ENCODE measurements at places on chromosomes 13 and 19.

DNA sequence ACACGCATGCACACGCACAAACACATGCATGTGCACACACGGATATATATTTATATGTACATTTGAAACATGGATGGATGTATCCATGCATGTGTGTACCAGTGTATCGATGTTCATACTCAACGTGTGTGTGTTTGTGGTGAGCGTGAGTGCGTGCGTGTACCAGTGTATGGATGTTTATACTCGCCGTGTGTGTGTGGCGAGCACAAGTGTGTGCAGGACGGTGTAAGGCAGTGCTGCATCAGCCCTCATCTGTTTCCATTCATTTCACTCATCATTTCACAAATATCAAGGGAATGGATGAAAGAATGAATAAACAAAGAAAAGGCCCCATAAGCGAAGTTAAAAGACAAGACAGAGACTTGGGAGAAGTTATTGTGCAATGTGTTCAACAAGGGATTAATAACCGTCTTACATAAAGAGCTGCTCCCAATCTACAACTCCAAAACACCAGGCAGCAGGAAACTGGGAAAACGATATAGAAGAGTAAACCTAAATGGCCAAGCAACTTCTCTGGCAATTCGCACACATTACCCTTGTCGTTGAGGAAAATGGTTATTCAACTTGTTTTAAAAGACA lies 21.7 kb upstream of the MIER2 start:
- DNase-seq, result no peak

- no peak for DNase-seq
These were observed 8.5 kb downstream of the ARID3A start for GRCh38 chr19:934197-934840.

- DNase-seq, result no peak
These were observed 83.3 kb downstream of the KLF5 start for GRCh38 chr13:73142071-73142470.

- peak; percentile 24 for DNase-seq
These were observed at the start of gene SCGB2B2 for GRCh38 chr19:34676697-34677385. SCGB2B2 (minus strand) TSS chr19:34677159; CDS start chr19:34594563, 82,596 bp downstream.

- no peak for DNase-seq
These were observed 6.2 kb downstream of the MIER2 start for GRCh38 chr19:338421-338820.

- DNase-seq, result no peak
These were observed 40.1 kb downstream of the EFNA2 start for GRCh38 chr19:1325568-1326294.

- DNase-seq, result no peak
These were observed 24.3 kb upstream of the INTS6 start for GRCh38 chr13:51477149-51477548.

GRCh38 chr19:49488863-49489537 lies 1.6 kb downstream of the RPL13A start:
- no peak for DNase-seq

- DNase-seq, result no peak
These were observed 22.4 kb downstream of the MED26 start for GRCh38 chr19:16605553-16605994.

DNA sequence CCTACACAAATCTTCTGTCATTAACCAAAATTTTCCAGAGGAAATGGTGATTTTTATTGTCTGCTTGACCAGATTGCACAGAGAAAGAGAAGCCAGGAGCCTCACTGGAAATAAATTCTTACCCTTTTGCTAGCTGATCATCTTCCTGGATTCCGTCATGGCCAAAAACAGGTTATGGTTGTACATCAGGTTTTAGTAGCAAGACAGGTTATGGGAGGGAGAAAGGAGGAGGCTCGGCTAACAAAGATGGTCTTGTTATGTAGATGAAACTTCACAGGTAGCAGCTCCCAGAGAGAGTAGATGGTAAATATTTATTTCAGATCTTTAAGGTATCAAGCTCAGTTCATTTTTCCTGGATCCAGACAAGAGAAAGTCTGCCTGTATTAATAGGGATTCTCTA lies 19.7 kb upstream of the CEACAM3 start:
- DNase-seq, result no peak

- no peak for DNase-seq
These were observed 18.3 kb upstream of the UGGT2 start for GRCh38 chr13:96071504-96071903.

- DNase-seq, result no peak
These were observed 165.2 kb downstream of the TDRD3 start for GRCh38 chr13:60562096-60562780.

DNA sequence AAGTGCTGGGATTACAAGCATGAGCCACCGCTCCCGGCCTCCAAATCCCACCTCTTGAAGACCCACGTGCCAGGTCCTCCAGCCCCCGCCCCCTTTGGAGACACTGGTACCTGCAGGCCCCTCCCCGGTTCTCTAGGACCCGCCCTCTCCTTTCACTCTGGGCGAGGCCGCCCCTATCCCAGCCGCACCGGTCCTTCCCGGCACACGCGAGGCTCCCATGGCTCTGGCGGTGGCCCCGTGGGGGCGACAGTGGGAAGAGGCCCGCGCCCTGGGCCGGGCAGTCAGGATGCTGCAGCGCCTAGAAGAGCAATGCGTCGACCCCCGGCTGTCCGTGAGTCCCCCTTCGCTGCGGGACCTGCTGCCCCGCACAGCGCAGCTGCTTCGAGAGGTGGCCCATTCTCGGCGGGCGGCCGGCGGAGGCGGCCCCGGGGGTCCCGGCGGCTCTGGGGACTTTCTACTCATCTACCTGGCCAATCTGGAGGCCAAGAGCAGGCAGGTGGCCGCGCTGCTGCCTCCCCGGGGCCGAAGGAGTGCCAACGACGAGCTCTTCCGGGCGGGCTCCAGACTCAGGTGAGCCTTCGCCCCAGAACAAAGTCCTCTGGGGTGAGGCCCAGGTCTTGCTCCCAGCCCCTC lies at the start of gene CBLC:
Gene CBLC (plus strand): TSS at position 176 of the 633 bp plus-strand sequence. CDS start 42 bp downstream, at position 218.
- no peak for DNase-seq

GRCh38 chr13:26678796-26679195 lies 81.8 kb downstream of the GPR12 start:
- DNase-seq, result no peak

DNA sequence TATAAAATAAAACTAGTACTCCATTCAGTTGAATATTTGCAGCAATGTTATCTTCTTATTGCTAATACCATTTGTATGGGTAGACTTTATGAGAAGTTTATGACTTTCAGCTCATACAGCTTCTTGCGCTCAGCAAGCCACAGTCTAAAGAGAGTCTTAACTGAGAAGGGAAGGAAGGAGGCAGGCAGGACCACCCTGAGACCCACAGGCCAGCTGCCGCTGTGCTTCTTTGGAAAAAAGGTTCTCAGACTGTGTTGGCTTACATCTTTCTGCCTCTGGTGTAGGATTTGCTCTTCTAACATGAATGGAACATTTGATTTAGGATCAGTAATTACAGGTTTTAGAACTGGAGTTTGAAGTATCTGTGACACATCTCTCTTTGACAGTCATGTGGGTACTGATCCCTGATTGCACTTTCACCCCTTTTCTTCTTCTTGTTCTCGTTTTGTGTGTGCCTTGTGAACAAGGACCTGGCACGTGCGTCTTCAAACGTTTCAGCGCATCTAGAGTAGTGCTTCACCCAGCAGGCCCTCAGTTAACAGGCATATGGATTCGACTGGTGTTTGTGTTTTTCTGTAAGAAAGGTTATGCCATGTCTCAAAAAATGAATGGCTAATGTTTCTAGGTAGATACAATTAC lies 7.1 kb upstream of the GPR18 start:
- no peak for DNase-seq

- DNase-seq, result no peak
These were observed 2.8 kb upstream of the FCGBP start for GRCh38 chr19:39937094-39937720.

DNA sequence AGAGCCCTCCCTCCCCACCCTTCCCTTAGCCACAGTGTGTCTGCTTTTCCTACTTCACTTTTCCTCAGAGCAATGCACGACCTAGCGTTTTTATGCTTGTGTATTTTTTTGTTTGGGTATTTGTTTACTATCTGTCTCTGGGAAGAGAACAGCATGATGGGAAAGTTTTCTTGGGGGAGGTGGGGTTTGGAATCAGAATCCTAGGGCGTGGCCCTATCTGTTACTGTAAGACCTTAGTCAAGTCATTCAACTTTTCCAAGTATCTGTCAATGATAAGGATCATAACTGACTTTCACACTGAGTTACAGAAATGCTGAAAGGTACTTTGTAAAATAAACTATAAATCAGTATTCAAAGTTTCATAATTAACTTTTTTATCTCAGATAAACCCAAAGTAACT lies 146.3 kb upstream of the WASF3 start:
- no peak for DNase-seq

- no peak for DNase-seq
These were observed 169.9 kb downstream of the STK24 start for GRCh38 chr13:98406971-98407370.

DNA sequence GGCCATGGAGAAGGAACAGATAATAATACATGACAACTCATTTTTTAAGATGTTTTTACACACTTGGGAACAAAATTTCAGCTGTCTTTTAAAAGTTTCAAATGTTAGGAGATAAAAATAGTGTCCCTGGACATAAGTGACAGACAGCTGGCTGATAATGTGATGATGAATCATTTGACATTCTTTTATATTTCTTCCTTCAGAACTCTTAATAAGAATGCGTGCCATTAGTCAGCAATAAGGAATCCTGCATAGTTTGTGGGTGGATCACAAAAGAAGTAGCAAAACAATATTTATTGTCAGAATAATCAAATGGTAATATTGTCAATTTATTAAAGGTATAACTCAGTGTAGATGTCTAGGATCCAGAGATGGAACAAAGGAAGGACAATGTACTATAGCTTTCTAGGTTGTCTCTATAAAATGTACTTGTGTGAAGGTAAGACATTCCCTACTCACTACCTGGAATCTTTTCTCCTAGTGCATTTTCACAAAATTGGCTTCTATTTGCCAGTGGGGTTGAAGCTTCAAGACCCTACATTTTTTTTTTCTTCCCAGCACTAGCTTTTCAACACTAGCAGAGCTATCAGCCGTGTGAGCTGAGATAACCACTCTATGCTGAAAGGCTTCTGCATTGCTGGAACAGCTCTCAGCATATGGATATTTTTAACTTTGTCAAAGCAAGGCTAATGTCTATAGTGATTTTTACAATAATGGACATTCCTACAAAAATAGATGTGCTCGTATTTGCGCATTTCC lies 175.6 kb upstream of the SLITRK6 start:
- no peak for DNase-seq

GRCh38 chr19:44648631-44649251 lies 5.0 kb downstream of the PVR start:
- DNase-seq, result no peak

GRCh38 chr19:55540619-55541018 lies 3.7 kb upstream of the SBK2 start:
- no peak for DNase-seq

GRCh38 chr13:26495750-26496149 lies 61.7 kb upstream of the WASF3 start:
- DNase-seq, result no peak

- DNase-seq, result no peak
These were observed 4.3 kb downstream of the ZNF486 start for GRCh38 chr19:20171285-20171684.

- DNase-seq, result no peak
These were observed 18.8 kb downstream of the FAM124A start for GRCh38 chr13:51240958-51241357.

- DNase-seq, result no peak
These were observed 90.1 kb downstream of the ERCC5 start for GRCh38 chr13:102935896-102936321.

DNA sequence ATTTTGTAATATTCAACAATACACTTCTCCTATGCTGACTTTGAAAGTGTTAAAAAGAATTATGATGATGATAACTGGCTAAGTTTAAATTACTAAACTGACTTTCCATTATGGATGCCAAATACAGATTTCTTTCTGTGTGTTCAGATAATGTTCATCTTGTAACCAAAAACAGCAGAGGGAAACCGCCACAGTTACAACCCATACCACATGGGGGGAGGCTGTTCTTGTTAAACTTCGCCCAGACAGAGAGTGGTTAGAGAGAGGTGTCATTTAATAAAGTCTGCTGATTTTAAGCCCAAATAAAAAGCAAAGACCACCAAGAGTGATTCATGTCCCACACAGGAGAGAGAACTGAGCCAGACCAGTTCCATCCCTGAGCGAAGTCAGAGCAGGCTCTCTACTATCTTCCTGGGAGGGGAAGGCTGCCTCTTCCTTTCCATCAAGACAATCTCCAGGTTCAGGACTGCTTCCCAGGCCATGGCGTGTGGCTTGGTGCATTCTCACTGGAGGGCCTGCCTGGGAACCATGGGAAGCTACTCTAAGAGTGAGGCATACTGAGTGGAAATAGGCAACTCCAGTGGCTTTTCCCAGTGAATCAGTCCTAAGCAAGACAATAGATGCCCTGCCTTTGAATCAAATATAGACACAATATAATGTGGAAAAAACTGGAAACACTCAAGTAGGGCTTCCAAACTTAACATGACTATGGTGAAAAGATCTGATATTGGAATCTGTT lies 18.2 kb downstream of the EFNB2 start:
- no peak for DNase-seq

DNA sequence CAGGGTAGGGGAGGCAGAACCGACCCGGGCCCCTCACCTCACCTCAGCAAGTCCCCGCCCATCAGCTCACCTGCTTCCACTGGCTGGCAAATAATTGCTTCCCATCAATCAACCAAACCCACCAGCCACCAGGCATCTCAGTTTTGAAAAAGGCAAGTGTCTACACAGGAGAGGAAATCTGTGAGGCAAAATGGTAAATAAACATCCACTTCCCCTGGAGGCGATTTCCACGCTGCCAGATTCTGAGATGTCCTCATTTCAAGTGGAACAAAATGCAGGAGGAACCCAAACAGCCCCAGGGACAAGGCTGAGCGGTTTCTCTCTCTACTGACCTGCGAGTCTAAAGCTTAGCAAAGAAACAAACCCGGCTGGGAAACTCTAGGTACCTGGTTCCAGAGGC lies 117.5 kb downstream of the CRYL1 start:
- no peak for DNase-seq

DNA sequence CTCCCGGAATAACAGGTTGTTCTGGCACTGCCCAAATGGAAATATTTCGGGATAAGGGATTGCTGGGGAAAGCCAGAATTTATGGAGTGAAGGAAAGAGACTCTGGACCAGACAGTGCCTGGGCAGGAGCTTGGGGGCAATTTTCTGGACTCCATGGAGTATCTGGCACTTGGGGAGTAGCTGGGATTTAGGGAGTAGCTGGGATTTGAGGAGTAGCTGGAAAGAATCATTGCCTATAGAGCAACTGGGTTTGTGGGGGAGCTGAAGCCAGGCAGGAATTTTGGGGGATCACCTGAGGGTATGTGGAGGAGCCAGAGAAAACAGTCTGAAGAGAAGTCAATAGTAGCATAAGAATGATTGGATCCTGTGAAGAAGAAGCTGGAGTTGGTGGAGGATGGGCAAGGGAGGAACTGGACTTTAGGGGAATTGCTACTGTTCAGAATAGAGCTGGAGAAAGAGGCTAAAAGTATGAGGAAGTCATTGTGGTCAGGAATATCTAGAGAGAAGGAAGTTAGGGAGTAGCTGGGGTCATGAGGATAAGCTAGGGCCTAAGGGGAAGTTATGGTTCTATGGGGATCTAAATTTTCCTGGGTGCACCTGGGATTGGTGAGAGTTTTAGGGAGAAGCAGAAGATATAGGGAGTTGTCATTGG lies 14.8 kb downstream of the FSD1 start:
- DNase-seq, result no peak

- no peak for DNase-seq
These were observed 171.9 kb downstream of the TBC1D4 start for GRCh38 chr13:75309981-75310580.
